ENCODE measurements at places on chromosomes 6 and 20.

- DNase-seq: no peak
Measured at GRCh38 chr6:166541366-166541765, 45.1 kb downstream of the RAMACL start.

- no peak for DNase-seq
Measured at GRCh38 chr20:24868396-24868927, 80.6 kb upstream of the CST7 start.

- DNase-seq: peak; percentile 28
Measured at GRCh38 chr6:20952699-20953474, 418.6 kb downstream of the CDKAL1 start.

GRCh38 chr6:105109955-105110895 is 69.6 kb downstream of the POPDC3 start:
- DNase-seq: no peak

GRCh38 chr20:54063992-54064676 is 6.3 kb downstream of the BCAS1 start:
- DNase-seq: no peak

DNA sequence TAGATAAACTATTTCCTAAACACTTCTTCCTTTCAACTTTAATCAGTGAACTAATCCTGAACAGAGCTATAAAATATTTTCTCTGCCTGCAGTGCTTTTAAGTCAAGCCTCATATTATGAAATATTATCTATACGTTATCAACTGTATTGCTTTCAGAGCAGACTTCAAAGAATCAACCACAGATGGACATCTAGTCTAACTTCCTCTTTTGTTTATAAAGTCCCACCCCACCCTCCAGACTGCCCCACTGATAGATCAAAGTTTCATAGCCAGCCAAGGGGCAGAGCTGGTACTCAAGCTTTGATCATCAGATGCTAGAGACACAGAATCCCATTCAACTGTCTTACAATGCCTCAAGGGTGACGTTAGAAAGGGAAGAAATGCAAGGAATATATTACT is 308.3 kb downstream of the LAMA2 start:
- no peak for DNase-seq

DNA sequence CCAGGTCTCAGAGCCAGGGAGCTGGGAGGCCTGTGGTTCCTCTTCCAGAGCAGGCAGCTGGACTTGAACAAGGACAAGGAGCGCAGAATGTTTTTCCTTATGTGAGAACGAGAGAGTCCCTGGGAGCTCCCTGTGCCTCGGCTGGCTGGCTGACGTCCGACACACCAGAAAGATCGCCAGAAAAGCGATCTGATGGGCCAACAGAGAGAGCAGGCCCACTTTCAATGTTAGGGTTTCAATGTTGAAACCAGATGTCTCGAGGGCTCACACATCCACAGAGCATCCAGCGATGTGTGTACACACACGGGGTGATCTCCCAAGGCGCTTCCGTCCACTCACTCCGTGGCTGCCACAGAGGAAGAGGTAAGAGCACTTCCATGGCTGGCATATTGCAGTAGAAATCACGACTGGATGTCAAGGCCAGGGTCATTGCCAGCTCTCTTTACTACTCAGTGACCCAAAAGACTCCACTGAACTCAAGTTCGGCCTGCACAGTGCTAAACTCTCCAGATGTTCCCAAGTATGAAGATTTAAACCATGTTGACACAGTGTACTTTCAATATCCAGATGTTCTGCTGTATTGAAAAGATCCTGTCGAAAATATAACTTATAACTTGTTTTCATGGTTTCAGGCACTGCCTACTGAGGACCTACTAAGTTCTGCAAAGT is 70.8 kb upstream of the FOXC1 start:
- DNase-seq: no peak

DNA sequence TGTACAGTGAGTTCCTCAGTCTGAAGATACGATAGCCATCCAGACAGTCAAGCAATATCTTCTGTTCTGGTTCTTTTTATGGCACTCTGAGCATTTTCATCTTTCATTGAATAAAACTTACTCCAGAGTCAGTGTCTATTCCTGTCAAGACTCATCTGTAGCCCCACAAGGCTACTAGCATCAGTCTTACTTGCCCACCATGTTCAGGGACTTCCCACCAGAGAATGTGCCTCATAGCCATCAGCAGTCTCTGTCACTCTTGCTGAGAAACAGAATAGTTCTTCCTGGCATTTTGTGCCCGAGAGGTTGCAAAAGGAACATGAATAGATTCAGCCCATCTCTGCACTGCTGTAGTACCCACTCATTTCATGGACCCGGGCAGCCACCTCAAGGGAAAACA is 12.7 kb upstream of the DCBLD1 start:
- DNase-seq: no peak

- DNase-seq: no peak
Measured at GRCh38 chr20:8879669-8880068, 189.2 kb upstream of the PLCB4 start.

- no peak for DNase-seq
Measured at GRCh38 chr6:36743538-36744303, 46.1 kb downstream of the RAB44 start.

DNA sequence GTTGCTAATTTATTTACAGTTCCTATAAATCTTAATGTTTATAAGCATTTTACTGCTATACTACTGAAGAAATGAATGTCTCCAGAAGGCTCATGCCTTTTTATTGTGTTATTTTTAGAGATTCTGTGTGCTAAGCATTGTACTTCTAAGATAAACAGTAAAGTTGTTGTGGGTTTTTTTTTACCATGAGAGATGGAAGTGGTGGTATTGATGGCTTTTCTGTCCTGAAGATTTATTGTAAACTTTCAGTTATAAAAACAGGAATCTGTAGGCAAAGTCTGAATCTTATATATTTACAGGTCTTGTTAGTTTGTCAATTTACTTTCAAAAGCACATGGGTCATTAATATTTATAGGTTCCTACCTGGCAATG is 246.9 kb downstream of the TMEM242 start:
- no peak for DNase-seq

- no peak for DNase-seq
Measured at GRCh38 chr6:36888654-36889481, 3.1 kb downstream of the C6orf89 start.

GRCh38 chr6:111534231-111534751 is 51.3 kb upstream of the REV3L start:
- no peak for DNase-seq

- no peak for DNase-seq
Measured at GRCh38 chr6:155881826-155882526, 426.3 kb upstream of the NOX3 start.

GRCh38 chr6:37176268-37177076 is 6.5 kb downstream of the PIM1 start:
- DNase-seq: no peak

- DNase-seq: no peak
Measured at GRCh38 chr20:24732599-24732998, 216.5 kb upstream of the CST7 start.

- no peak for DNase-seq
Measured at GRCh38 chr6:4350567-4351519, 215.5 kb upstream of the ECI2 start.

- no peak for DNase-seq
Measured at GRCh38 chr6:147037881-147038280, 166.3 kb upstream of the STXBP5 start.

- no peak for DNase-seq
Measured at GRCh38 chr20:57479196-57479595, 45.7 kb downstream of the CTCFL start.

- no peak for DNase-seq
Measured at GRCh38 chr6:83352424-83353061, 78.3 kb downstream of the ME1 start.

DNA sequence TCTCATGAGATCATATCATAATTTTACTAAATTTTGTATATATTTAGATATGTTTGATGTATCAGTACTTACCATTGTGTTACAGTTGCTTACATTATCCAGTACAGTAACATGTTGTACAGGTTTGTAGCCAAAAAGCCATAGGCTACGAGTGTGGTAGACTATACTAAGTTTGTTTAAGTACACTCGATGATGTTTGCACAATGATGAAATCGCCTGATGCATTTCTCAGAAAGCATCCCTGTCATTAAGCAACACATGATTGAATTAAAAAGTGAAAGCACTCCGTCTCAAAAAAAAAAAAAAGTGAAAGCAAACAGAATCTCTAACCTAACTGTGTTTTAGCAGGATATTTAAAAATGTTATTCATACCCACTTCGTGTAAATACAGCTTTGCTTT is 104.9 kb upstream of the TFAP2D start:
- DNase-seq: no peak

GRCh38 chr6:154933181-154933827 is 61.8 kb upstream of the TIAM2 start:
- DNase-seq: no peak

- no peak for DNase-seq
Measured at GRCh38 chr20:17491488-17491887, 39.7 kb downstream of the BFSP1 start.

GRCh38 chr20:38211200-38212097 is 46.4 kb upstream of the TGM2 start:
- DNase-seq: no peak

DNA sequence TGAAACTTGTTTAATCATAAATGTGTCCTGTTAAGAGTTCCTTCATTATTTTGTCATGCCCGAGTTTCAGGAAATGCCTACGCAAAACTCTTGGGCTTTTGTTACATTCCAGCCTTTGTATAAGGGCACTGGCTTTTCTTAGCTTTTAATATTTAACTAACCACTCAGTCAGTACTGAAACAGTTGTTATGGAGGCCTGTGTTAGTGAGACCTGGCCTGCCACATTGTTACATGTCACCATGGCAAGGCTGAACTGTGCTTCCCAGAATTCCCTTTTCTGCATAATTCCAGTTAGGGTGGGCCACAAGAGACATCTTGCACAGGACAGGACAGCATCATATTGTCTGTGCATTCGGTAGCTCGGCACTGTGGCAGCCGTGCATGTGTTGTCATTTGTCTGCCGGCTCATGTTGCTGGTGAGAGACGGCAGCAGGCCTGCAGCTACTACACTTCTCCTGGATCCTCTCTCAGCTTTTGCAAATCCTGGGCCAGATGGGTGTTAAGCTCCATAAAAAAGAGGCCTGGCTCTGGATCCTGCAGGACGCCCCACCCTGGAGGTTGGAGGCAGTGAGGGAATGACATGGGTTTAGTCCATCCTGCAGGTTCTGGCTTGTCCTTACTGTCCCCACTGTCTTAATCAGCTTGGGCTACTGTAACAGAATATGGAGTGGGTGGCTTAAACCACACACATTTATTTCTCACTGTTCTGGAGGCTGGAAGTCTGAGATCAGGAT is 128.8 kb upstream of the DTNBP1 start:
- DNase-seq: no peak

- DNase-seq: no peak
Measured at GRCh38 chr6:83466328-83466727, 35.5 kb upstream of the ME1 start.

DNA sequence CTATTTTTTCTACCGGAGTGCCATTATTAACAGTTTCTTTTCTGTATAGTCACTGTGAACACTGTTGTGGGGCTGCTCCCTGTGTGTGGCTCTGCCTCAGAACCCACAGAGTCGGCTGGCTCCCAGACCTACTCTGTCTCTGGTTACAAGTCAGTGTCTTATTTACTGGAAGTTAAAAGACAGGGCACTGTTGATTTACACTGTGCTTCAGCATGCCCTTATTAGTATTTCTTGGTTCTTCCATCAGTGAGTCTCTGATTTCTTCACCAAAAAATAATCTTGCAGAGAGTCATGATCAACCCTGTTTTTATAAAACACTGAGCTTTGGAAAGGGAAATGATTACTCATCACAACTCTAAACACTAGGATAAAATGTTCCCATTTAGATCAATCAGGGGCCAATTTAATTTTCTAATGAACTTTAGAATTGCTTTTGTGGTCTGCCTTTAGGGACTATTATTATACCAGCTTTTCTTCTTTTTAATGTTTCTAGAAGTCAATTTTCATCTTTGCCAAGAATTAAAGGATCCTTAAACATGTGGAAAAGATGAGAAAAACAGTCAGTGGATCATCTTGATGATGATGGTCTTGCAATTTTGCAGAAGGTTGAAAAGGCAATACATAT is 92.6 kb downstream of the UTRN start:
- peak; percentile 84 for DNase-seq

DNA sequence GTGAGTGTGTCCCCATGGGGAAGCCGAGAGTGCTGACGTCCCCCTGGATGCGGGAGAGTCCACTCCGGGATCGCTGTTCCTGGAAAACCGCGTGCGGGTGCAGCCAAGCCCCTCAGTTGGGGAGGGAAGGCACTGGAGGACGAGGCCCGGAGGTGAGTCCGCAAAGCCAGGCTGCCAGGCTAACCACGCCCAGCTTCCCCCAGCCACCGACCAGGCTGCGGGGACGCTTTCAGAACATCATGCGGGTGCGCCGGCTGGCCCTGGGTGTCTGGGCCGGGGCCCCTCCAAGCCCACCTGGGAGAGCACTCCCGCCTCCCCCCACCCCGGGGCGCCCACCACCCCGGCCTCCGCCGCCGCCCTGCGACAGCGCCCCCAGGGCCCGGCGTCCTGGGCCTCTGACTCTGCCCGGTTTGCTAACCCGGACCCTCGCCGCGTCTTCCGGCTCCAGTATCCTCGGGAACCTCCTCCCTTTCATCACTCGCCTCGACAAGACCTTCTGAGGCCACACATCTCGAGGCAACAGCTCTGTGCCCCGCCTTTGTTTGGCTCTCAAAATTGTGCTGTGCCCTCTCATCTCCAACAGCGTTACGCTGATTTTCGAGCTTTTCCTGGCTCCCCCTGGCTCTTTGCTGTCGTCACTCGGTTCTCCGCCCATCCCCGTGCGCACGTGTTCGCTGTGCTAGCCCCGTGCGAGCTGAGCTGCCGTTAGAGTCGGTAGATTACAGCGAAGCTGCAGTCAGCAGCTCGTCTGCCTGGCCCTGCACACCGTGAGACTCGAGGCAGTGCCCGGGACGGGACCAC is 47.1 kb upstream of the ENTPD6 start:
- DNase-seq: peak; percentile 36

DNA sequence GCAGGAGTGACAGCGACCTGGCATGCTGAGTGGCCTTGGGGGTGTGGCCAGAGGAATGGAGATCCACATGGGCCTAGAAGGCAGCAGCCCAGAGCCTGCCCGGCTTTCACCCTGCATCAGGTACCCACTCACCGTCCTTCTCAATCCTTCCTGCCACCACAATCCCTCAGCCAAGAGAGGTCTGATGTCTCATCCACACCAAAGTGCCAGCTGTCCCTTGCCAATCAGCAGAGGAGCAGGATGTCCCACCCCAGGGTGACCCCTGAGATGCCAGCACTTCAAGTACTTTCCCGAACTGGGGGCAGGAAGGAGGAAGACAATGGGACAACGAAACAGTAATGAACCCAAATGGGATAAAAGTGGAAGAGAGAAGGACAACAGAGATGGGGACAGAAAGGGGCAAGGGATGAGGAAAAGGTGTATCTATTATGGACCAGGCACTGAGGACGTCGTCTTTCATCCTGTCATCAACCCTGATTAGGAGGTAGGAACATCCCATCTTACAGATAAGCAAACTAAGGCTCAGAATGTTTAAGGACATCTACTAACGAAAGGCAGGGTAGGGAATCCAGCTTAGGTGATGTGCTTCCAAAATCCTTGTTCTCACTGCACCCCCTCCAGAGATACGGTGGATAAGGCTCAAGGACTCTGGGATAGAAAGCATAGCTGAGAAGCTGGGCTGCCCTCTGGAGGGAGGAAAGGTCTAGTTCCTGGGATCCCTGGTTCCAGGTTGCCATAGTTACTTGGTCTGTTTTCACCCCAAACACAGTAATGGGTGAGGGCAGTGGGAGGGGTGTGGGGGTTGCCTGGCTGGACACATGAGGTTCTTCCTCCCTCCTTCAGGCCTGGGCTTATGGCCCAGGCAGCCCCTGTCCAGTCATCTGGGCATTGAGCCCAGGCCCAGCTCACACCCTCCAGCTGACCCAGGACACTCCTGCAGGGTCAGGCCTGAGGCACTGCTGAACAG is 4.5 kb upstream of the TNXB start:
- peak; percentile 98 for DNase-seq

All from stromal cell of bone marrow (primary cell).